ENCODE measurements at places on chromosomes 4 and X.
A peak's percentile ranks its signal among the peaks of the same experiment; 100 is the strongest.

DNA sequence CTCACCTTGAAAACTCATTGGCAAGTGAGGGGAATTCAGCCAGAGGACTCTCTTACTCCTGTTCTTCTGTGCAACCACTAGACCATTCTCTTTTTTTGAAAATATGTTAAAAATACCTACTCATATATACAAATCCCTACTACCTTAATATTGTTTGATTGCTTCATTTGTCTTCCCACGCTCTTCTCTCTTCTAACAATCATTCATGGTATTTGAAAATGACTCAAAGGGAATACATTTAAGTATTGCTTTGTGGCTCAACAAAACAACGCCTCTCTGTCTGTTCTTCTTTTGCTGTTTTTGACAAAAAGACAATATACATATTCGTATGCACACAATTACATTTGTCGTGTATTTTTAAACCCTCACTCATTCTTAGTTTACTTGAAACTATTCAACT, 589.4 kb downstream of the ANKRD50 start:
- no peaks in the 10 kb centered on the region for H3K27me3 ChIP-seq
- no peaks in the 10 kb centered on the region for H3K36me3 ChIP-seq
- peaks cover 29% of the 10 kb centered on the region for H3K4me1 ChIP-seq

- no peaks in the 10 kb centered on the region for H3K27me3 ChIP-seq
- no peak overlapping the region for H3K4me3 ChIP-seq
- no peaks in the 10 kb centered on the region for H3K4me1 ChIP-seq
- no peaks in the 10 kb centered on the region for H3K36me3 ChIP-seq
Measured at GRCh38 chr4:69078852-69079251, 17.4 kb upstream of the UGT2B7 start.

DNA sequence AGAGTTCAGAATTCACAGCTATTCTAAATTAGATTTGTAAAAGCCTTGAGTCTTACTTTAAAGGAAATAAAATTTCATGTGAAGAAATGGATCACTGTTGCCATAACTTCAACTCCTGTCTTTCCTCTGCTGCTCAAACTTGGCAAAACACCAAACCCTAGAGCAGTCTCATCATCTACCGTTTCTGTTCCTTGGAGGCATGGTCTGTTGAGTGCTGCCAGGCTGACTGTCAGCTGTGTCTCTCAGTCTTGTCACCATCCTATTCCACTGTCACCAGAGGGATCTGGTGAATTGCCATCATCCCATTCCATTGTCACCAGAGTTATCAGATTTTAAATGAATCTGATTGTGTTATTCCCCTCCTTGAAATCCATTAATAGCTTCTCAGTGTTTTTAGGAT, 55.6 kb downstream of the STIM2 start:
- no peak overlapping the region for H3K27ac ChIP-seq
- no peaks in the 10 kb centered on the region for H3K4me1 ChIP-seq
- no peaks in the 10 kb centered on the region for H3K27me3 ChIP-seq
- no peaks in the 10 kb centered on the region for H3K36me3 ChIP-seq
- H3K4me3 ChIP-seq: no peak overlapping the region
- no peak for DNase-seq

GRCh38 chrX:154436983-154437752, at the start of gene GDI1:
Gene GDI1 (plus strand): TSS chrX:154437154. CDS start chrX:154437255, 101 bp downstream.
- no peaks in the 10 kb centered on the region for H3K36me3 ChIP-seq
- no peaks in the 10 kb centered on the region for H3K27me3 ChIP-seq
- H3K4me1 ChIP-seq: peaks cover 7% of the 10 kb centered on the region
- peak; percentile 61 for DNase-seq
- H3K4me3 ChIP-seq: peak within 1 kb of the TSS; percentile 56

DNA sequence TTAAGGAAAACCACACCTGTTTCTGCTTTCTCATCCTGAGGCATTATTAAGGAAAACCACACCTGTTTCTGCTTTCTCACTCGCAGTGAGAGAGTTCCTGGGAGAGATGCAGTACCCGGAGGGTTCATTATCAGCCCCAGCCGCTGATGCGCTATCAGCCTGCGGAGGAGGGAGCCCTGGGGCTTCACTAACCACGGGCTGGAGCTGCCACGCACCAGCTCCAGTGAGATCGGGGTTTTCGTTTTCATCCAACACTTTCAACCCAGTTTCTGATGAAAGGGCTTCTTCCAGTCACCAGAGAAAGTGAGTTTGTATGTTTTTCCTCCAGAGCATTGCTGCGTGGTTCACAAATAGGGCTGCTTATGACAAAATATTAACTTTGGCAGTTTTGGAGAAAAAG, 93.2 kb upstream of the PRKX start:
- peaks cover 12% of the 10 kb centered on the region for H3K4me1 ChIP-seq
- DNase-seq: peak; percentile 16
- peak overlapping the region; percentile 14 for H3K4me3 ChIP-seq
- H3K27me3 ChIP-seq: peaks cover 27% of the 10 kb centered on the region
- H3K27ac ChIP-seq: no peak overlapping the region
- no peaks in the 10 kb centered on the region for H3K36me3 ChIP-seq

DNA sequence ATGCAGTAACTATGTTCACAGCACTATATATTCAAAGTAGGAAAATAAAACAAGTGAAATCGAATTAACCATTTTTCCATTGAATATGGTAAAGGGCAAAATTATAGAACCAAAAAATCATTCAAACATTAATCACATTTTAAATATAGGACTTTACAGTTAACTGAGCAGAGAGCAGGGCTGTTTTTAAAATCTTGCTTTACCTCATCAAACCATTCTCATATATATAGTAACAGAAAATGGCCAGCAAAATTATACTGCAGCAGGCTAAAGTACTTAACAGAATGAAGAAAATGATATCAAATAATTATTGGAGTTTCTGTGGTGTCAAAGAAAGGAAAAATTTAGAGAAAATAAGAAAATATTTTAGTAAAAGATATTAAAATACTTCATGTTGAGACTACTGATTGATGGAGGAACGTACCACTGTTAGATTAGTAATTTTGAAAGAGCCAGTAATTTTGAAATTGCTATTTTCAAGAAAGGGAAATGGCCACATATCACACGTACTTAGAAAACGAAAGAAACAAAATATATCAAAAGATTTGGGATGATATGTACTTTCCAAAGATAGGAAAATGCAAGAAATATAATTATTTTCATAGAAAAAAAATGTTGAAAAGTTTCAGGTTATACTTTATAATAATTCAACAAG, 813.7 kb downstream of the DMD start:
- no peak overlapping the region for H3K4me3 ChIP-seq
- no peak overlapping the region for H3K27ac ChIP-seq
- no peaks in the 10 kb centered on the region for H3K27me3 ChIP-seq
- H3K36me3 ChIP-seq: no peaks in the 10 kb centered on the region

- 0 out of 2 replicates have a peak, but pooled peaks cover 5% of the 10 kb centered on the region for H3K4me1 ChIP-seq
- peak; percentile 65 for DNase-seq
- no peak overlapping the region for H3K4me3 ChIP-seq
- H3K27me3 ChIP-seq: no peaks in the 10 kb centered on the region
Measured at GRCh38 chr4:146165840-146166239, 9.7 kb upstream of the LSM6 start.

- H3K27me3 ChIP-seq: no peaks in the 10 kb centered on the region
- H3K4me1 ChIP-seq: no peaks in the 10 kb centered on the region
- H3K36me3 ChIP-seq: no peaks in the 10 kb centered on the region
- no peak overlapping the region for H3K27ac ChIP-seq
Measured at GRCh38 chr4:156820931-156821330, 150.7 kb downstream of the PDGFC start.

DNA sequence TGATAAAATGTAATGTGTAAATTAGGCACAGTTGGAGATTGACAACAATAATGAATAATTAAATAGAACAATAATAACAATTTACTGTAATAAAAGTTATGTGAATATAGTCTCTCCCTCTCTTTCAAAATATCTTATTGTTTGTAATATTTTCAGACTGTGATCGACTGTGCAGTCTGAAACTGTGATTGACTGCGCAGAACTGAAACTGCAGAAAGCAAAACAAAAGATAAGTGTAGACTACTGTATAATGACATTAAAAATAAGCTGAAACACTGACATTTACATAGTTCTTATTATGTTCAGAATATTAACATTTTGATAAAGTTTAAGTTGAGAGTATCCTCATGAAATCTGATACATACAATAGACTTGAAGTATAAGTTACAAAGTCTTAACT, 371.0 kb downstream of the CCSER1 start:
- no peaks in the 10 kb centered on the region for H3K4me1 ChIP-seq
- no peak overlapping the region for H3K27ac ChIP-seq
- H3K27me3 ChIP-seq: no peaks in the 10 kb centered on the region
- DNase-seq: no peak

DNA sequence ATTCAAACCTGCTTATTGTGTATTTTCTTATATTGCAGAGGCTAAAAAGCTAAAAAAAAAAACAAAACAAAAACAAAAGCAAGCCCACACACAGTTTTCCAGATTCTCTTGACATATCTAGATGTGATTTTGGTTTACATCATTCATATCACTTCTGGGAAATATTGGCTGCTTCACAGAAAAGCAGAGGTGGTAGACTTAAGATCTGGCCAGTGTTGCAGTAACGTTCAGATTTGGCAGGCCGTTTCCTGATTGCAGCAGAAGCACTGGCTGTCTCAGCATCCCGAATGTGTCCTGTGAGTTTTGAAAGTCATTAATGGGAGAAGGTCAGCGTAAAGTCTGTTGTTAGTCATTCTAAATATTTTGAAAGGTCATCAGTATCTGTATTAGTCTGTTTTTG, 2062.0 kb downstream of the ARAP2 start:
- no peak for DNase-seq
- H3K4me1 ChIP-seq: peaks cover 41% of the 10 kb centered on the region
- H3K27ac ChIP-seq: peak overlapping the region; percentile 83
- peak overlapping the region; percentile 24 for H3K4me3 ChIP-seq

GRCh38 chr4:178293601-178294000, 851.4 kb upstream of the AGA start:
- no peaks in the 10 kb centered on the region for H3K27me3 ChIP-seq
- no peaks in the 10 kb centered on the region for H3K36me3 ChIP-seq
- no peak overlapping the region for H3K4me3 ChIP-seq
- DNase-seq: no peak
- no peak overlapping the region for H3K27ac ChIP-seq

GRCh38 chrX:112521676-112522075, 158.1 kb downstream of the LHFPL1 start:
- H3K4me3 ChIP-seq: no peak overlapping the region
- no peaks in the 10 kb centered on the region for H3K36me3 ChIP-seq
- H3K27ac ChIP-seq: no peak overlapping the region

GRCh38 chr4:138904793-138905192, 110.8 kb upstream of the NOCT start:
- H3K27me3 ChIP-seq: no peaks in the 10 kb centered on the region
- H3K4me1 ChIP-seq: peaks cover 3% of the 10 kb centered on the region
- H3K4me3 ChIP-seq: no peak overlapping the region
- no peaks in the 10 kb centered on the region for H3K36me3 ChIP-seq
- no peak overlapping the region for H3K27ac ChIP-seq
- DNase-seq: no peak

- no peak overlapping the region for H3K4me3 ChIP-seq
- no peak overlapping the region for H3K27ac ChIP-seq
- H3K27me3 ChIP-seq: no peaks in the 10 kb centered on the region
- no peak for DNase-seq
Measured at GRCh38 chrX:145843146-145843904, 25.7 kb downstream of the SLITRK2 start.

- no peak overlapping the region for H3K27ac ChIP-seq
- H3K4me1 ChIP-seq: no peaks in the 10 kb centered on the region
- no peak overlapping the region for H3K4me3 ChIP-seq
- H3K27me3 ChIP-seq: no peaks in the 10 kb centered on the region
Measured at GRCh38 chrX:17655211-17656034, 81.9 kb upstream of the SCML1 start.

DNA sequence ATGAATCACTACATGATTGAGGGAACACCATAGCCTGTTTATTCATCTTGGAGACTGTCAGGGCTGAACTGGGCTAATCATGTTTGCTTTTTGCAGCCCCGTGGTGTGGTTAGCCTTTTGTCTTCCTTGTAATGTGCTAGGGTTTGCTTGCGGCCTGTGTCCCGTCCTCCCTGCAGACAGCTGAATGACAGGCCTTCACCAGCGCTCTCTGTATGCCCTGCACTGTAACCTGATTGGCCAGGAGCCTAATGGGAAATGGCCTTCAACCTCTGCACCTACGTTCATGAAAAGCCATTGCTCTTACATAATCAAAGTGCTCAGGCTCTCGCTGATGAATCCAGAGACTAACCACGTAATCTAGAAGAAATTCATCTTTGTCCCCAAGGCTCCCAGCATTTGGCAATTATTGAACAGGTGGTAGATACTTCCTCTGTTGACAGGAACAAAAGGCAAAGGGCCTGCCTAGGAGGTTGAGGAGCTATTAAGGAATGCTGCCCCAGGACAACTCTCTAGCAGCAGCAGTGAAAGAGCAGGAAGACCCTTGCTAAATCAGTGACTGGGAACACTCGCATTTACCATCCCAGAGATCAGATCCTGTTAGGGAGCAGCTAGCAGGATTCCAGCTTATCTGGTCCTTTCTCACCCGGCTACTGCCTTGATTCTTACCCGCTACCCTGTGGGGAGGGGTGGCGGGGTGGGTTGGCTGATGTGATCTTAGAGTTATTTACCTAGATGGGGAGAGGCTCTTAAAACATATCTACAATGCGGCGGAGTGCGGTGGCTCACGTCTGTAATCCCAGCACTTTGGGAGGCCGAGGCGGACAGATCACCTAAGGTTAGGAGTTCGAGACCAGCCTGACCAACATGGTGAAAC, 42.3 kb upstream of the FAT1 start:
- DNase-seq: peak; percentile 72
- peak overlapping the region; percentile 45 for H3K4me3 ChIP-seq
- H3K4me1 ChIP-seq: peaks cover 37% of the 10 kb centered on the region
- no peaks in the 10 kb centered on the region for H3K36me3 ChIP-seq
- H3K27ac ChIP-seq: peak overlapping the region; percentile 90
- no peaks in the 10 kb centered on the region for H3K27me3 ChIP-seq

DNA sequence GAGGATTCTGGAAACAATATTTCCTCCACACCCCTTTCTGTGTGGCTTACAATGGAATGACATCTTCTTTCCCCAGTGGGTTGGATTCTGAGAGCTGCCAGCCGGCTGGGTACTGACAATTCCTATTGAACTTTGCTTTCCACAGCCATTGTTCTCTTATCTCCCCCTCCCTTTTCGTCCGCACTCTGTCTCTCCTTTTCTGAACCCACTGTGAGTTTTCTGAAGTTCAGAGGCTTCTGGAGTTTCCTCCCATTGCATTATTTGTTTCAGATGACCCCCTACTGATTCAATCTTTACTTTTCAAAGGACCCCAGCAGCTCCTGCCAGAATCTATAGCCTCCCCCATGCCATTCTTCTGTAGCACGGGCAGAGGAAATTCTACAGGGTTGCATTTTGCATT, 10.4 kb downstream of the SMPX start:
- DNase-seq: no peak
- H3K36me3 ChIP-seq: no peaks in the 10 kb centered on the region
- H3K4me1 ChIP-seq: no peaks in the 10 kb centered on the region
- no peaks in the 10 kb centered on the region for H3K27me3 ChIP-seq
- H3K27ac ChIP-seq: no peak overlapping the region
- no peak overlapping the region for H3K4me3 ChIP-seq

DNA sequence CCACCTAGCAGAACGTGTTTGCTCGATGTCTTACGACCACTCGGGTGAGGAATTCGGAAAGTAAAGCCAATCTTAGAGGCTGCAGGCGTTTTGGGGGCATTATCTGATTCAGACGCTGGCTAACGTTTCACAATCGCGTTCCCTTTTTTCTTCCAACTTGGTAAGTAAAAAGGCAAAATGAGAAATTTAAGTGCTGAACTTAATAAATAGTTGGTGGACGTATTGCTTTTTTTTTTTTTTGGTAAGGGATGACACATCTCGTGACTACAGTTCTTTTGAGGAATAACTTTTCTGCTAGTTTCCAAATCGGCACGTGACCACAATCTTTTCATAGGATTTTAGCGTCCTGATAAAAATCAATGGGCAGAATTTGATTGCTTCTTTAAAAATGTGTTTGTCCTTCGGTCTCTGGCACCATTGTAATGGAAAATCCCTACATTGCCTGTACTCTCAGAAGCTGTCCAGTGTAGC, 848 bp downstream of the RAB9A start:
- no peaks in the 10 kb centered on the region for H3K36me3 ChIP-seq
- peaks cover 55% of the 10 kb centered on the region for H3K4me1 ChIP-seq
- no peak for DNase-seq
- H3K27me3 ChIP-seq: no peaks in the 10 kb centered on the region

All from PC-9 (cell line).